ENCODE measurements at places on chromosomes 16 and 17.

DNA sequence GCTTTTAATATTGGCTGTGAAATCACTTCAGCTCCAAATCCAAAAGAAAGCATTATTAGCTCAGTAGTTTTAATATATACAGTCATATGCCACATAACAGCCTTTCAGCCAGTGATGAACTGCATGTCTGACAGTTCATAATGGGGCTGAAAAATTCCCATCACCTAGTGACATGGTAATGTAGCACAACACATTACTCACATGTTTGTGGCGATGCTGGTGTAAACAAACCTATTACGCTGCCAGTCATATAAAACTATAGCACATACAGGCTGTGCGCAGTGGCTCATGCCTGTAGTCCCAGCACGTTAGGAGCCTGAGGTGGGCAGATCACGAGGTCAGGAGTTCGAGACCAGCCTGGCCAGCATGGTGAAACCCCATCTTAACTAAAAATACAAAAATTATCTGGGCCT is 92.2 kb downstream of the TUBD1 start:
- DNase-seq = no peak

DNA sequence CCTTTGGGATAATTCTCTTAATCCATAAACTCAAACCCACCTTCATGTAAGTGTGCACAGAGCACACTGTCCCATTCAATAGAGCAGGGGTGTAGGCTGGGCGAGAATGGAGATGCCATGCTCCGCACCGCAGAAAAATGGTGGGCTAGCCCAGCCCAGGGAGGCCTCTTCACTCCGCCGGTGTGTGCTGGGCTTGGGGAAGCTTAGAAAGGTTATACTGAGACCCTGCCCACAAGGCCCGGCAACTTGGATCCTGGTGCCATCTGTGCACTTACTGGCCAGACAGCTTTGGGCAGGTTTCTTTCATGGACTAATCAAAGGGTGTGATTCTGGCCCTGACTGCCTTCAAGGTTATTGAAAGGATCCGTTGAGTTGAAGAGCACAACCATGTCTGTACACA is 3.7 kb upstream of the STAT5A start:
- DNase-seq = no peak

DNA sequence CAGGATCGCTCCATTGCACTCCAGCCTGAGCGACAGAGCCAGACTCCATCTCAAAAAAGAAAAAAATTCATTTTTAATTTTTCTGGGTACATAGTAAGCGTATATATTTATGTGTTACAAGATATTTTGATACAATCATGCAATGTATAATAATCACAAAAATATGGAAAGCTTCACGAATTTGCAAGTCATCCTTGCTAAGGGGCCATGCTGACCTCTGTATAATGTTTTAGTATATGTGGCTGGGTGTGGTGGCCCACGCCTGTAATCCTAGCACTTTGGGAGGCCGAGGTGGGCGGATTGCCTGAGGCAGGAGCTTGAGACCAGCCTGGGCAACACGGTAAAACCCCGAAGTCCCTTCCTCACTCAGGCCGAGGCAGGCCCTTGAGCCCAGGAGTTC is 16.9 kb downstream of the FBRS start:
- DNase-seq = no peak

DNA sequence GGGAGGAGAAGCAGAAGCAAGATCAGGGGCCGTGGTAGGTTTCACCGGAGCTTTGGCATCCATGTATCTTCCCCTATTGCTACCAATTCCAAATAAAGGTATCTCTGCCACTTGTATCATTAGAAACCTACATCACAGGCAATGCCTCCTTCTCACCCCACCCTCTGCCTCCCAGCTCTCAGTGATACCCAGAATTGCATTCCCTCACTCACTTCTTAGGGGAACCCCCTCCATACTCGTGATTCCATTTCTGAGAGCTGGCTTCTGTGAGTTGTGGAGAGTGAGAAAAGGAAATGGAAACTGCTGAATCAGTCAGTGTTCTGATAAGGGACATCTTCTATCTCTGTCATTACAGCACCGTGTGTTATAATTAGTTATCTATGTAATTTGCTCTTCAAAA is 2.3 kb upstream of the CCL3 start:
- peak; percentile 20 for DNase-seq

DNA sequence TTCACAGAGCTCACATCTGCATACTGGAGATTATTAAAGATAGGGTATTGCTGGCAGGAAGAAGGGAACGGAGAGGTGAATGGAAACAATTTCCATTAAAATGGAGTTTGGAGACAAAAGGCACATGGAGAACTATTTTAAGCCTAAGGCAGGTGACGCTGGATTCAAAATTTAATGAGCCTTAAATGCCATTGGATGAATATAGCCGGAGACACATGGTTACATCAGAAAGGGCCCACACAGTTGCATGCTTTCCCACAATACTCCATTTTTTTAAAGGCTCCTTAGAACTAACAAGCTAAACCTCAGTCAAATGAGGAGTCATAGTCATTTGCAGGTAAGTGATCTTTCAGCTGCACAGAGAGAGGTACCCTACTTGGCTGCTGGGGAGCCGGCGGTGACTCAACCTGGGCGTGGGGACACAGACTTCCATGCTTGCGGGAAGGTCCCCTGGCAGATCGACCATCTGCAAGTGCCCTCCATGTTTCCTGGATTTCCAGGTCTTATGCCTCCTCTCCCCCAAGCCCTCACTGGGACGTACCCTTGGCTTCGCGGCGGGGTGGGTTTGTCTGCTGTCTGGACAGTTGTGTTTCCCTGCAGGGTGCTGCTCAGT is 259.2 kb downstream of the CBLN1 start:
- DNase-seq = no peak

DNA sequence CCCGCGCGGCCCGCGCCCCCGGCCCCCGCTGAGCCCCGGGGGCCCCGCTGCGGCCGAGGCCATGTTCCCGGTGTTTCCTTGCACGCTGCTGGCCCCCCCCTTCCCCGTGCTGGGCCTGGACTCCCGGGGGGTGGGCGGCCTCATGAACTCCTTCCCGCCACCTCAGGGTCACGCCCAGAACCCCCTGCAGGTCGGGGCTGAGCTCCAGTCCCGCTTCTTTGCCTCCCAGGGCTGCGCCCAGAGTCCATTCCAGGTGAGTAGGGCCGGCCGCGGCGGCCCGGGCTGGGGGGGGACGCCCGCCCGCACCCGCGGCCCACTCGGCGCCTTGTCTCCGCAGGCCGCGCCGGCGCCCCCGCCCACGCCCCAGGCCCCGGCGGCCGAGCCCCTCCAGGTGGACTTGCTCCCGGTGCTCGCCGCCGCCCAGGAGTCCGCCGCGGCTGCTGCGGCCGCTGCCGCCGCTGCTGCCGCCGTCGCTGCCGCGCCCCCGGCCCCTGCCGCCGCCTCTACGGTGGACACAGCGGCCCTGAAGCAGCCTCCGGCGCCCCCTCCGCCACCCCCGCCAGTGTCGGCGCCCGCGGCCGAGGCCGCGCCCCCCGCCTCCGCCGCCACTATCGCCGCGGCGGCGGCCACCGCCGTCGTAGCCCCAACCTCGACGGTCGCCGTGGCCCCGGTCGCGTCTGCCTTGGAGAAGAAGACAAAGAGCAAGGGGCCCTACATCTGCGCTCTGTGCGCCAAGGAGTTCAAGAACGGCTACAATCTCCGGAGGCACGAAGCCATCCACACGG is 504 bp downstream of the MAZ start:
- DNase-seq = no peak

- DNase-seq = peak; percentile 50
These were observed 2.4 kb upstream of the USP36 start for GRCh38 chr17:78842881-78843565.

DNA sequence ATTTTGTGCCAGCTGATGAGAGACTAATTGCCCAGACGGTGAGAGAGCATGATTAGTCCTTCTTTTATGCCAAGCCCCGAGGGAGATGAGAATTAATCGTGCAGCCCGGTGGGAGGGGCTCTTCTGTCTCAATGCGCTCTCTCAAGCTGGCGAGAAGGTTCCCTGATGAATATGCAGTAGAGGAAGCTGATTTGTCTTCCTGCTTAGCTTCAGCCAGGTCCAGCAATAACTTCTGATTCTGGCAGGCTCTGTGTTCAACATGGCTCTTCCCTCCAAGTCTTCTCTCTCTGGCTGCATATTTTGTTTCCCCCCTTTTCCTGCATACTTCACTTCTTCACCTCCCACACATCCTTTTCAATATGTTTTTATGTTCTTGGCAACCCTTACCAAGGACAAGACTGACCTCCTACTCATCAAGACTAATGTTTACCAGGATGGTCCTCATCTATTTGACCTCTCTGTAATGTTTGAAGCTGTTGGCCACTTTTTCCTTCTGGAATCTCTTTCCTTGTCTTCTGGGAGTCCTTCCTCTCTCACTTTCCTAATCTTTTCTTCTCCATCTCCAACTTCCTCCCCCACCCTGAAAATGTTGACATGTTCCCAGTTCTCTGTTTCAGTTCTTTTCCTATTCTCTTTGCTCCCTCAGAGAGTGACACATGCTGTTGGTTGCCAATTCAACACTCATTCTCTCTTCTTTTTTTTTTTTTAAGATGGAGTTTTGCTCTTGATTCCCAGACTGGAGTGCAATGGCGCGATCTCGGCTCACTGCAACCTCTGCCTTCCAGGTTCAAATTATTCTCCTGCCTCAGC is 33.1 kb downstream of the ARL4D start:
- no peak for DNase-seq

- no peak for DNase-seq
These were observed 264.0 kb downstream of the ENGASE start for GRCh38 chr17:79338604-79339003.

DNA sequence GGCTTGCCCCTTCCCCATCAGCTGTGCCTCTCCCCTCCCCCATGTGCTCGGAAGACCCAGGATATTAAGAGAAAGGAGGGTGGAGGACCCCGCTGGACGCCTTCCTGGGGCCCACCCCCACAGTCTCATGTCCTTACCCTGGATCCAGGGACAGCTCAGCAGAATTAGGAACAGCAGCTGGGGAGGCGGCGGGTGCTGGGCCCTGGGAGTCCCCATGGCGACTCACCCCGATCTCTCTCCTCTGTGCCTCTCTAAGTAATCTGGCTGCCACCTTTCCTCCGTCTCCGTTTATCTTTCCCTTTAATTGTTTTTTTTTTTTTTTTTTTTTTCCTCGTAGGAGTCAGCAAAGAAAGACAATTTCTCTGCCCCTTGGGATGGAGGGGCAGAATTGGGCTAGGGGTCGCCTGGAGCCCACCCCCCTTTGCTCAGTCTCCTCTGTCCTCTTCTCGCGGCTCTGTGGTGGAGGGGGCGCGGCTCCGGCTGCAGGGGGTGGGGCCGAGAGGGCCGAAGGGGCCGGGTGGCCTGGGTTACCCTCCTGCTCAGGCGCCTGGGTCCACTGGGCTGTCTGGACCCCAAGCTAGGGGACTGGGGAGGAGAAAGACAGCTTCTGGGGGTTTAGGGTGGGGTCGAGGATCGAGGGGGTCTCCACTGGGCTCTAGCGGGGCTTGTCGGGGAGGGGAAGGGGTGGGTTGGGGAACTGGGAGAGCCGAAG is 390 bp downstream of the SEZ6L2 start:
- no peak for DNase-seq

DNA sequence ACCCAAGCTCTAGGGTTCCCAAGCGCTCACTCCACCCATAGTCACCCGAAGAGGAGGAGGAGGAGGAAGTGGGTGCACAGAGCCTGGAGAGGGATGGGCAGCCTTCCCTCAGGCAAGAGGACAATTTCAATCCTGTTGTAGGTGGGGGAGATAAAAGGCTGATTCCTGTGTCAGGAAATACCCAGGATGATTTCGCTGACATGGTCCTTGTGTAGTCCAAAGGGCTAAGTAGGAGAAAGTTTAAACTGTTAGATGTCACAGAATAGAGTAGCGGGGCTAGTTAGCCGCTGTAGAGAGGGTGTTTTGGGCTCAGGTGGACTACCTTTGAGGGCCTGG is 1.3 kb upstream of the EXOC7 start:
- no peak for DNase-seq

DNA sequence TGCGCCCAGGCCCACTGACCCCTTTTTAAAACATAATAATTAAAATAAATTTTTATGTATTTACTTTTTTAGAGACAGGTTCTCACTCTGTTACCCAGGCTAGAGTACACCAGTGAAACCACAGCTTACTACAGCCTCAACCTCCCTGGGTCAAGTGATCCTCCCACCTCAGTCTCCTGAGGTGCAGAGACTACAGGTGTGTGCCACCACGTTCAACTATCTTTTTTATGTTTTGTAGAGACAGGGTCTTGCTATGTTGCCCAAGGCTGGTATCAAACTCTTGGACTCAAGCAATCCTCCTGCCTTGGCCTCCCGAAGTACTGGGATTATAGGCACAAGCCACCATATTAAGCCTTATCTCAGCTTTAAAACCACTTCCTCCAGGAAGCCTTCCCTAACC is 56.1 kb upstream of the BCAR1 start:
- DNase-seq = no peak

GRCh38 chr17:72454342-72454741 is 333.5 kb downstream of the SOX9 start:
- no peak for DNase-seq

GRCh38 chr17:11991461-11991860 is 5.8 kb downstream of the ZNF18 start:
- DNase-seq = no peak

DNA sequence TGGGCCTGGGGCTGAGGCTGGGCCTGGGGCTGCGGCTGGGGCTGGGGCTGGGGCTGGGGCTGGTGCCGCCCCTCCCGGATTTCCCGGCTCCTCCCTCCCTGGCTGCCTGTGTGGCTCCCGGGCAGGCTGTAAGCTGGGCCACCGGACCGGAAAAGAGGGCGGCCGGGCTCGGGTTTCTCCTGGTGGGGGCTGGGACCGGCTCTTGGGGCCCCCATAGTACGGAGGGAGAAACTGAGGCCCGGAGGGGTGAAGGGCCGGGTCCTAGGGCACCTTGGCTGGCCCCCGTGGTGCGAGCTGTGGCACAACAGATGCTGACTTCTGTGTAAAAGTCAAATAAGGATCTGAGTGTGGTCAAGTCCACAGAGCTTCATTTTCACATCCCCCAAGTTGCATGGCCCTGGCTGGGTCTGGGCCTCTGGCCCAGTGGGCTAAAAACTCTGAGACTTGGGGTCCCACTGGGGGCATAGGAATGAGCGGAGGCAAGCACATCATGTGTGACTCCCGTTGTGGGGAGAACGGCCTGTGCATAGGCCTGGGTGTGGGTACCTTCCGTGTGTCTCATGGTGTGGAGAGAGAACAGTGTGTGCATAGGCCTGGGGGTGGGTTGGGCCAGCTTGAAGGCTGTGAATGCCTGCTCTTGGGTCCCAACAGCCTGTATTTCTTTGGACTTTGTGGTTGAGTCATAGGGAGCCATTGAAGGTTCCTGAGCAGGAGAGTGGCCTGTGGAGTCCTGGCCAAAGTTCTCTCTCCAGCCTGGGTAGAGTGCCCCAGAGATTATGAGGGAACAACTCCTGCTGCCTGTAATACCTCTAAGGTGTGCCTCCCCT is 123.9 kb upstream of the CIBAR2 start:
- no peak for DNase-seq

- no peak for DNase-seq
These were observed 79.9 kb downstream of the WNT3 start for GRCh38 chr17:46738544-46738943.
